Activated CD4-positive, alpha-beta T cell treated with anti-CD3 and anti-CD28 coated beads, Interleukin-2, amount 10 ng/mL, durations not matched to agents 7 days and 5 days (primary cell): ENCODE measurements at places on chromosomes 3 and 15. TPM values are rescaled to one million over a fixed set of nuclear protein-coding genes. Genes with fewer than 3 reads are reported as not detected.

GRCh38 chr3:123817413-123817812, 66.7 kb downstream of the MYLK start:
- DNase-seq: no peak

DNA sequence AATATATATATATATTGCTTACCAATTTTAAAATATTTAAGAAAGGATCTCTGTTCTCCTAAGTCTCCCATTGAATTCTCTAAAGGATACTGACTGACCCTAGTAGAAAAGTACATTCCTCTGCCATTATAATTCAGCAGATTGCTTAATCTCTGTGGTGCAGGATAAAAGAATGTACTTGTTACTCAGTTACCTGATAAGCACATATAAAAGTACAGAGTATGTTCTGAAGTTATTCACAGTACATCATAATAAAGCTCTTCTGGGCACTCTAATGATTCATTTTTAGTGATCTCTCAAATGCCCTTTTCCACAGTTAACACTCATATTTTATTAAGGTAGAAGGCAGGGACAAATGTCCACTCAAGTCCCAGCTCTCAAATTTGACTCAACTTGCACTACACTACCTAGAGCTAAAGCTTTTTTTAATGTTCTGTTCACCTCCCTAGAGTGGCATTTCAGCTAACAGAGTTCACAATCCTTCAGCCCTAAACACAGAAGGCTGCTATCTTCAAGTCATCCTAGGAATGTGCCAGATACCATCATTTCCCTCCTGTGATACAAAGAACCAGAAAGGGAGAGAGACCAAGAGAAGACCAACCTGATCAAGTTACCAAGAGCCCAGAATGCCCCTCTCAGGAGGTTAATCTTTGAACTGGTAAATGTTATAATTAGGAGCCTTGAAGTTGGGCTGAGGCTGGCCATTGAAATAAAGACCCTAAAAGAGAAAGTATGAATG, 53.3 kb downstream of the MEIS2 start:
- no peak for DNase-seq

DNAJB8 gene
- total RNA-seq: not detected

GRCh38 chr3:75248974-75249373, 415.2 kb upstream of the FRG2C start:
- no peak for DNase-seq

GRCh38 chr3:124768812-124769211, 38.6 kb downstream of the UMPS start:
- DNase-seq: no peak

FAM174B gene
- 4.8 TPM for total RNA-seq

DUOXA1 gene
- not detected for total RNA-seq

DNA sequence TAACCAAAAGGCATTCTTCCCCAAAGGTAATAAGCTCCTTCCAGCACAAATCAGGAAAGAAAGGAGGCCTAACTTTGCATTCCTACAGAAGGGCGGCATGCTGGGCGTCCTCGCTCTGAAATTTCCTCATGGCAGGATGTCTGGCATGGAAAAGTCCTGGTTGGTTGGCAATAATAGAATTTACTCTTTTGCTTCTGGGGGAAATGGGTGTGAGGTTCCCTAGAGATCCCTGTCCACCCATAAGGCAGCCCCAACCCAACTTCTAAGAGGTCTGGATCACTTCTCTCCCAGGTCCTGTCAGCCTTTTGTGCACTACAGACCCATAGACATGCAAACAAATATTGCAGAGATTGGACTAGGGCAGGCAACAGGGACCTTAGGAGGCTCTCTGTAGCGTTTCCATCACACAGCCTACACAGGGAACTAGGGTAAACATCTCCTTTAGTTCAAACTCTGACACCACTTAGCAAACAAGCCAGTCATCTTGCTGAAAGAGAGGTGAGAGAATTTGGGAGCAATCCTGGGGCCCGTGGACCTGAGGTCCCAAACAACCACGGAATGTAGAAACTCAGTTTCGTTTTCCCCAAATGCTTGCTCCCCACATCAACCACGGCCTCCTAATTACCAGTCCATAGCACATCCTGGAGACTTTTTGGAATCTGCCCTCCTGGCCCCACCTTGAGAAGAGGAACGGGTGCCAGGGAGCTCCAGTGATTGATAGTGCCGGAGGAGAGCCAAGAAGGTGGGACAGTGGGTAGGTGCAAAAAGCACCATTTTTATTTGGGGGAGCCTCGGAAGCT, 2.1 kb downstream of the ZIC4 start:
- DNase-seq: no peak

GRCh38 chr3:24185738-24186384, 240.8 kb downstream of the NR1D2 start:
- DNase-seq: no peak

DNA sequence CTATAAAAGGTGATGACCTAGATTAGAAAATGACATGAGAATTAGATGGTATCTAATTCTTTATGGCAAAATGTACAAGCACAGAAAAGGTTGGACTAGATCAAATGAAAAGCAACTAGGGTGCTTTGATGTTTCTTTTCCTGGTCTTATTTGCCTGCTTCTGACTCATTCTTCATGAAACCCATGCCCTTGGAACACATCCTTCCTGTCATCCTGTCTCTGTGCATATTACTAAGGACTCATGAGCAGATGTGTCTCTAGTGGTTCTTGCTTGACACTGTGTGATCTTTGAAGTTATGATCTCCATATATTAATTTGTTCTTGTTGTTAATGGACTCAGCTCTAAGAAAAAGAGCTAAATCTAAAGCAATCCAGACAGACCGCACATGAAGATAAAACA, 314.0 kb downstream of the ERC2 start:
- no peak for DNase-seq

DNA sequence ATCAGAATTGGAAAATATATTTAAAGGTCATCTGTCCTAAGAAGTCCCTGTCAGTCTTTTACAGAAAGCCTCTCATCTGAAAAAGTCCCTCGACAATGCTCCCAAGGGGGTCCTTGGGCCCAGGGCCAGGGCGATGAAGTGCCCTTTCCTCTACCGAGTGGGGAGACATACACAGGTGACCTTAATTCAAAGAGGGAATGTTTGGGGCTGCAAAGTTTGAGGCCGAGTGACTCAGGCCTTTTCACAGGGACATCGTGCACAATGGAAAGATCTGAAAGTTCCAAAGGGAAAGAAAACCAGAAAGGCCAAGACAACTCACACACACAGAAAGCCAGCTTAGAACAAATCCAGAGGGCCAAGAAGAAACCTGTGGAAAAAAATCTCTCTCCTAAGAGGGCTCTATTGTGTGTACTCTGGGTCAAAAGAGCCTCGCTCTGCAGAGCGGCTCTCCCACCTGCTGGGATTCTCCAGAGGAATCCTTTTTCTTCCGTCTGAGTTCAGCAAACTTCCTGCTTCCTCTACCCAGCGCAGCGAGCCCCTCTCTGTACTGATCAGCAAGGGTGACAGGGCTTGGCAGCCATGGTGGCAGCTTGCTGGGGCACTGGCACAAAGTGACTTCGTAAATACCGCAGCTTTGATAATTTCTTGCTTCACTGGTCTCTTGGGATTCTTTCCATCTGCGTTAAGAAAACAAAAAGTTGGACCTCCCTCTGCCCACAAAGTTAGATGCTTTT, 259.1 kb downstream of the OPA1 start:
- no peak for DNase-seq

DNA sequence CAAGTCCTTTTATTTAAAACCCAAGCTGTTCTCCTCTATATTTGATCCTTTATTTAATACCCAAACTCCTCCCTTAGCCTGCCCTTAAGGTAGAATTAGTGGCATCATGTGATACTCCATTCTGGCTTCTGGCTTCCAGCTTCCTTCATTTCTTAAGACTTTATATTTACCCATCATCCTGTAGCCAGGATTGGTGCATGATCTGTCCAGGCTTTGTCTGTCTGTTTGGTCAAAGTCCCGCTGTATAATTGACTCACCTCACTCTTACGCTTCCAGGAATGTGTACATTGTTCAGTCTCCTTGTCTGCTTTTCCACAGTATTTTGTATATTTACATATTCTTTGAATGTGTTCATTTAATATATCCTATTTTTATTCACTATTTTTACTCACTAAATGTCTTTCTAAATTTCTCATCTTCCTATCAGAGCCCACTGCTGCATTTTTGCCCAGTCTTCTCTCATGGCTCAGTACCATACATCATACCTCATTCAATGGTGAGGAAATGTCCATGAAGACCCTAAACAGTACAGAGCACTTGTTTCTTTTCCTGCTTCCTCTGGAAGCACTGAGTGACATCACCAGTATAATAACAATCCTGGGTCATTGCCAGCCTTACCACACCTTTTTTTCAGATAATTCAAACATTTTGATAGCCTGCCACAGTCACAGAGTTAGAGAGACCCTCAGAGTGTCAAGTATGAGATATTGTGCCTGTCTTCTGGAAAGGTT, 31.5 kb downstream of the TMEM108 start:
- no peak for DNase-seq

DNA sequence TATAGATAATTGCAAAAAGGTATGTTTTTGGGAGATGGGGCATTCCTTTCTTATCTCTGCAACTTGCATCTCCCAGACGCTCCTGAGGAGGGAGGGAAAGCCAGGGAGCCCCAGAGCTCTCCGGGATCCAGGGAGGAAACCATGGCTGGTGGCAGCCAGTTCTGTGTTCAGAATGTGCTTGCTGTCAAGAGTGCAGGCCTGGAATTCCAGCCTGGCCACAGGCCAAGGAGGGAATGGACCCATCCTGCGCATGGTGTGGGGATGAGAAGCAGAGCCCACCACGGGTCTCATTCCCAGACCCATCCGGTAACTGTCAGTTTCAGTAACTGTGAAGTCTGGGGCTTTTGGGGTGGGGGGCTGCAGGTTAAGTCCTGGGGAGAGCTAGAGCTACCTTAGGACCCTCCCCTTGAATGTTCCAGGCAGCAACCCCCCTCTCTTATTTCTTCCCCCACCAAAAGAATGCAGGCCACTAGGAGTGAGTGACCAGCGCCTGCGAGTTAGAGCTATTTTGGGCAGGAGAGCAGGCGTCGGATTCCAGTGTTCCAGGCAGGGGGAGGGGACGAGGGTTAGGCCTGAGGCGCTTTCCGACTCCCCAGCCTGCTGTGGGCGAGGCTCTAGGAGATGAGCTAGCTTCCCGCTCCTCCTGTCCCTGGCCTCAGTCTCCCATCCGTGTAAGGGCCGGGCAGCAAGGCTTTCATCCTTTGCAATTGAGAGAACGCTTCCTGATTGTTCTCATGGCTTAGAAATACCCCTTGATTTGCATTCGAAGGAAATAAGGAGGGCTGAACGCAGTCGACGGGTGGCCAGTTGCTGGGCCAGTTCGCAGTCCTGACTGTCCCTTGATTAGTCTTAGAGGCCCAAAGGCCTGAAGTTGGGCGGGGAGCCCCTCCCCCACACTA, 781 bp upstream of the DAG1 start:
- DNase-seq: no peak

DNA sequence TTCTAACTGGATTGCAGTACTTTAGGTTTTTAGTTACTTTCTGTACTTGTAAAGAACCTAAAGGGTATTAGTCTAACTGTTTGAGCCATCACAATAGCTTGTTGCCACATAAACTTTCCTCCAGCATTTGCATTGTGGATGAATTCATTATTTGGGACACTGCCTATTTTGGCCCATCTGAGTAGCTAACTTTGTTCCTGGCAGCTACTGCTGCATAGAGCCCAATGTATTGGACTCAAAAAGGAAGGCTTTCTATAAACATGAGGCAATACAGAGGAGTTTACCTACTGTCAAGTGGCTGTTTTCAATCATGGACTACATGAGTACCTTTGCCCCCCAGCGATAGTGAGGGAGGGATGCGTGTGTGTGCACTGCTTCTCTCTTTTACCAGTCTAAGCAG, 1.9 kb downstream of the ROBO2 start:
- no peak for DNase-seq

DNA sequence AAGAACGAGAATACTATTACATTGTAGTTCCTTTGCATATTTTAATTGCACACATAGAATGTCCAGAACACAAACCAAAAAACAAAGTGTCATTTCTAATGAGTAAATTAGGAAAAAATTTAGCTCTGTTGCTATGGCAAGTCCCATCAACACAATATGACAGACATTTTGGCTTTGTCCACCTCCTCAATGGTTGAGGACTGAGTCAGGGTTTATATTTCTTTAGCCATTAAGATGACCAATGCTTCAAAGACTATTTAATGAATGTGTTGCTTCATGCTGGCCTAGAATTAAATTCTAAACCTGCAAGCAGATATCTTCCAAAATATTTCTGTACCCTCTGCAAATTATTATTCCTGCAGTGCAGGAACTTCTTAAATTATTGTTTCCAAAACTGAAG, 719.2 kb downstream of the NTRK3 start:
- DNase-seq: no peak

DNA sequence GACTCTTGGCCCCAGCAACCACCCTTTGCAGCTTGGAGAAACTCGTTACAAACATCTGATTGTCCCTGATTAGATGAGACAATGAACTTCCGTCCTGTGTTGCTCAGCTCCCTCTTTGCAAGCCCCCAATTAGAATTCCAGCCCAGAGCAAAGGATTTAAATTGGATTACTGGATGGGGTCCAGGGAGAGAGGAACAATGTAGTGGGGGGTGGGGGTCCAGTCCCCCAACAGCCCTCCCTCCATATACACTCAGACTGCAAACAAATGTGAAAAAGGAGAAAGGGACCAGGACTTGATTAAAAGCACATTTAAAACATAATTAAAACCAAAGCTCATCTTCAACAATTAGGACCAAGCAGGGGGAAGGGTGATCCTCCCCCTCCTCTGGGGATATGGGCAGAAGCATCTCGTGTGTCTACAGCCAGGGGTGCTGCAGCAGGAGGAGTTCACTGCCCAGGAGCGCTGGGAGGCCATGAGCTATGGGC, 71.7 kb upstream of the TMEM115 start:
- no peak for DNase-seq

DNA sequence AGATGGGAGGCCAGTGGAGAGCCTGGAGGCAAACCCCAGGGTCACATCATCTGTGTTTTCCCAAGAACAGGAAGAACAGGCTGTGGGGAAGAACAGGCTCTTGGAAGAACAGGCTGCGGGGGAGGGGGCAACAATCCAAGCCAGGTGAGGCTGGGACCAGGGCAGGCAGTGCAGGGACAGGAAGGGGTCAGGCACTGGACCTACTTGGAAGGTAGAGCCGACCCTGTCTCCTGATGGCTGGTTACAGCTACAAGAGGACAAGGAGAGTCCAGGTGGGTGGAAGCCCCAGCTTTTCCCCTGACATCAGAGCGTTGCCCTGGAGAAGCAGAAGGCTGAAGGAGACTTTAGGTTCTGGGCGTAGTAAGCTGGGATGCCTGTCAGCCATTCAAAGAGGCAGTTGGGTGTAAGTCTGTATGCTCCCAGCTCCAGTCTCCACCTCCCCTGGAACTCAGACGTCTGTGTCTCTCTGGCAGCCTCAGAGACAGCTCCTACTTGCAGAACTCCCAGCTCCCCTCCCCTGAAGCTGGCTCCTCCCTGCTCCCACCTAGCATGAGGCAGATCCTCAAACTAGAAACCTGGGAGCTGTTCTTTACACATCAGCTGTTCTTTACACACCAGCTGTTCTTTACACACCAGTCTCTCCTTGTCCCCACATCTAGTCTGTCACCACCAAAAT, 130.9 kb downstream of the DNAJB8 start:
- DNase-seq: no peak

ZDHHC3 gene
- 47.5 TPM for total RNA-seq

CAND2 gene
- total RNA-seq: 0.98 TPM

CD276 gene
- total RNA-seq: 0.37 TPM

MESP1 gene
- 1.6 TPM for total RNA-seq

TLR9 gene
- 0.65 TPM for total RNA-seq

AHSG gene
- not detected for total RNA-seq

KBTBD12 gene
- total RNA-seq: not detected

CFAP20DC gene
- 0.99 TPM for total RNA-seq
